HEK293T (cell line): ENCODE measurements at places on chromosomes 7 and 10.
A peak's percentile ranks its signal among the peaks of the same experiment; 100 is the strongest.

- DNase-seq, result no peak
Measured at GRCh38 chr10:86960863-86961434, 2.5 kb downstream of the SNCG start.

DNA sequence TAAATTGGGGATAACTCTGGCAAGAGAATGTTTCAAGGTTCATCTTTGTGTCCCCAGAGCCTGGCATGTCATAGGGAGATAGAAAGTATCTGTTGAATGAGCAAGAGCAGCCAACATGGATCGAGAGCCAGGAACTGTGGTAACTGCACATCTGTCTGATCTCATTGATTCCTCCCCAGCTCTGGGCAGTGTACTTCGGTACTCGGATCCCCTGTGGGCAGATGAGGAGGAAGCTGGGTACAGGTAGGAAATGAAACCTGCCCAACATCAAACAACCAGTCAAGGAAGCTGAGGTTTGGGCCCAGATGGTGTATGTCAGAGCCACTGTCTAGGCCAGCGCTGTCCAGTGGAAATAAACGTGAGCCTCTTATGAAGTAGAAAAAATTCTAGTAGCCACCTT is 76.4 kb downstream of the GRK5 start:
- no peak for DNase-seq

- no peak for DNase-seq
Measured at GRCh38 chr10:103064956-103065355, 128.1 kb downstream of the NT5C2 start.

- DNase-seq, result no peak
Measured at GRCh38 chr7:151400626-151401315, 9.1 kb downstream of the WDR86 start.

DNA sequence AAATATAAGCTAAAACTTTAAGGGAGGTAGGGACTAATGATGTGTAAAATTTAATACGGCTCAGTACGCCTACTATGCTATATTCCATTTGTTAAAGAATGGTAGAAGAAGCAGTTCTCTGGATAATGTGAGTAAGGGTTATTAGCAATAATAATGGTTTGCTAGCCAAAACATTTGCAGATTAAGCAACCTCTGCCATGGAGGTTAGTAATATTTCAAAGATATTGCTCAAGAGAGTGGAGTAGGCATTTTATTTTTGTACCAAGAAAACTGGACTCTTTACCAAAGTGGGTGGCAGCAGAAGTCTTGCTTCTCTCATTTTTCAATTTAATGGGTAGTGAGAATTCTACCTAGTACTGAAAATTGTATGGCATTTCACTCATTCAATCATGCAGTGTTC is 158.9 kb upstream of the TMEM106B start:
- no peak for DNase-seq

- no peak for DNase-seq
Measured at GRCh38 chr10:58951746-58952145, 224.7 kb upstream of the PHYHIPL start.

- no peak for DNase-seq
Measured at GRCh38 chr7:158102897-158103296, 484.7 kb downstream of the PTPRN2 start.

GRCh38 chr7:133539016-133539415 is 286.1 kb downstream of the EXOC4 start:
- DNase-seq, result no peak

- DNase-seq, result no peak
Measured at GRCh38 chr7:13061115-13061514, 373.7 kb downstream of the ARL4A start.

DNA sequence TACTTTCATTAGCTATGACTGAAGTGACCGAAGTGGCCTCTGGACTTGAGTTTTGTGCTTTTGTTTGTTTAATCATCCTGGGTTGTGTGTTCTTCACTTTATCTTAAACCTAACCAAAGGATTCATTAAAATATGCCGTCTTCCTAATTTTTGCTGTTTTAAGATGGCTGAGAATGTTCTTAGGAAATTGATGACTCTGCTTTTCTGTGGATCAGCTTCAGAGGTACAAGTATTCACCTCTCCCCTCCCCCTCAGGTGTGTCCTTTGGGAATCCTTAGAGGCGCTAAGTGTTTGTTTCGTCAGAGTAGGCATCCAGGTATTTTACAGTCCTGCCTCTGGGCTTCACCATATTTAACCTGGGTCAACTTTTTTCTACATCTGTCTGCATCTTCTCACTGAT is 1.1 kb downstream of the CCDC126 start:
- DNase-seq, result no peak

DNA sequence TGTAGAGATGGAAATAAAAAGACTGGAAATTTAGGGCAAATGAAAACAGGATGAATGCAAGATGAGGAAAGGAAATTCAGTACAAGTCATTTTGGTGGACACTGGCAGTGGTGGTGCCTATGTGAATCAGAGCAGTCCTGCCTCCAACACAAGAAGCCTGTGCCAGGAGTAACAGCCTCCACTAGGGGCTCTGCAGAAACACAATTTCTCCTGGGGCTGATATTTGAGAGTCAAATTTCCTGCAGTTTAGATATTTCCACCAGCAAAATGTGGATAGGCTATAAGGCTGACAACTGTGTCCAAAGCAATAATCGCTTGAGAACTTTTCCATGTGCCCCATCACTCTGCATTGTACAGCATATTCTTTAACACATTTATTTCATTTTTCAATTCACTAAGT is 4.7 kb upstream of the PLXDC2 start:
- DNase-seq, result peak; percentile 39

DNA sequence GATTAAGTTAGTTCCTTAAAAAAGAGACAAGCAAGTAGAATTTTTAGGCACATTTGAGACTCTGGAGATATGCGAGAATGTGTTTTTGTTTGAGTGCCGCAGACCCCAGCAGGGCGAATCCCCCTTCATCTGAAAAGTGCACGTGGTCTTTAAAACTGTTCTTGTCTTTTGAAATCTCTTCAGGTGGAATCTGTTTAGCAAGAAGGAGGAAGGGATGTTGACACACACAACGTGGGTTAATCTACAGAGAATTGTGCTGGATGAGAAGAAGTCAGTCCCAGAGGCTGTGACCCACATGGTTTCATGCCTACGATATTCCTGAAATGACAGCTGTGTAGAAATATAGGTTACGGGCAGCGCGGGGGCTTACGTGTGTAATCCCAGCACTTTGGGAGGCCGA is 27.1 kb upstream of the ZFAND2A start:
- DNase-seq, result no peak

GRCh38 chr7:27142580-27143022 is 880 bp downstream of the HOXA5 start:
- no peak for DNase-seq

- DNase-seq, result no peak
Measured at GRCh38 chr10:5665373-5666007, 905 bp downstream of the ASB13 start.

GRCh38 chr7:72032934-72033333 is 379.2 kb downstream of the CALN1 start:
- no peak for DNase-seq

GRCh38 chr10:43268491-43268890 is 1.6 kb upstream of the RASGEF1A start:
- peak; percentile 5 for DNase-seq

GRCh38 chr7:1963575-1963974 is 269.2 kb downstream of the MAD1L1 start:
- DNase-seq, result no peak

DNA sequence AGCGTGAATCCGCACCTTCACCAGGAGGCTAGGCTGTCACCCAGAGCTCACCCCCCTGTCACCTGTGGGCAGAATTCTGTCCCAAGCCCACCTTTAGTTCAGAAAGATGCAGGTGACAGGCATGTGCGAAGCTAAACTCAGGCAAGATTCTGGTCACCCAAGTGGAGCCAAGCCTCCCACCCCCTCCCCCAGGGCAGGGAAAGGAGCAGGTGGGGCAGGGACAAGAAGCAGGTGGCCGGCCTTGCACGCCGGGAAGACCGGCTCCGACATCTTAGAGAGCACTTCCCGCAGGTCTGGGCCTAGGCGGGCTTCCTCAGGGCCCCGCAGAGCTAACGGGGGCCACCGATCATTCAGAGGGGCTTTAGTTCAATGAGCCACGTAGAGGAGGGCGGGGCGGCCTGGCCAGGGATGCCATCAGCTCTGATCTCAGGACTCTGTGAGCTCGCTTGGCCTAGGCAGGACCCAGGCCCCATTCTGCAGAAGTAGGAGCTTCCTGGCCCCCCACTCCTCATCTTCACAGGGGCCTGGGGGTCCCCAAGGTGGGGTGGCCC is 19.9 kb downstream of the UNCX start:
- DNase-seq, result no peak

- no peak for DNase-seq
Measured at GRCh38 chr7:24842449-24843241, 85.4 kb upstream of the GSDME start.

DNA sequence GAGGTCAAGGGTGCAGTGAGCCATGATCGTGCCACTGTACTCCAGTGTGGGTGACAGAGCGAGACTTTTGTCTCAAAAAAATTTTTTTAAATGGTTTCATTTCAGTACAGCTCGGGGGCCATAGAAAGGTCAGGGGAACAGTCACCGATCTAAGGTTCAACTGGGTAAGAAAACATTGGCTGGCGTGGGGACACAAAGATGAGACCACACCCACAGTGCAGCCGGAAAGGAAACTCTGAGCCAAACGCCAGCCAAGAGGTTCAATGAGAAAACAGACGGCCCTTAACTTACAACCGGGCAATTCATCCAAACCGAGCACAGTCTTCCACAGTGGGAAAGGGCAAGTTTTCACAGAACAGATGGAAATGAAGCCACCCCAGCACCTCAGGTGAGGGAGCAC is 65.1 kb downstream of the SLC37A3 start:
- DNase-seq, result no peak

GRCh38 chr7:82810558-82811259 is 352.0 kb downstream of the PCLO start:
- DNase-seq, result peak; percentile 31
